ENCODE measurements at places on chromosomes 7 and 10. TPM values are rescaled to one million over a fixed set of nuclear protein-coding genes. Genes with fewer than 3 reads are reported as not detected.

The LRRC18 gene
- 0.20 TPM for polyA plus RNA-seq

DNA sequence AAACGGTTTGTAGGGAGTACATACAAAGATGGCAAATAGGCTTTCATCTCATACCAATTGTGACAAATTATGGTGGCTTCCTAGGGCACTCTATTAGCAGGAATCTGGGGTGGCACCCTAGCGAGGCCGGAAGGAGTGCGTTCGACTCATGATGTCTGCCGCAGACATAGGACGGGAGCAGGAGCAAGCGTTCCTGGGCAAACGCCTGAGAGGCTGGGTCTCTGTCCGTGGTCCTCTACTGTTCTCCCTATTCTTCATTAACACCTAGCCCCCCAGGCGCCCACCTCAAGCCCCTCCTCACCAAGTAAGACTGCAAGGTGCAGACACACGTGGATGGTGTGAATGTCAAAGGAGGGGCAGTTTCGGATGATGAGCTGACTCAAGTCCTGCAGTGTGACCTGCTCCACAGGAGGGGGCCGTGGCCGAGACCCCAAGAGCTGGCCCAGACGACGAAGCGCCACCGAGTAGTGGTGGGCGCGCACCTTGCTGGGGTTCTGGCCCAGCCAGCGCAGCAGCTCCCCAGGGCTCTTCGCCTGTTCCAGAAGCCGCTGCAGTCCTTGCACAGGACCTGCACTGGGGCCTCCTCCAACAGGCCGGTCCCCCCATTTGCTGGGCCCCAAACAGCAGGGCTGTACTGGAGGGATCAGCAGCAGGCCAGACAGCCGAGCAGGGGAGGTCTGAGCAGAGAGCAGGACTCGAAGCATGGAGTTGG, 1.3 kb downstream of the FASTK start:
- DNase-seq = no peak

DNA sequence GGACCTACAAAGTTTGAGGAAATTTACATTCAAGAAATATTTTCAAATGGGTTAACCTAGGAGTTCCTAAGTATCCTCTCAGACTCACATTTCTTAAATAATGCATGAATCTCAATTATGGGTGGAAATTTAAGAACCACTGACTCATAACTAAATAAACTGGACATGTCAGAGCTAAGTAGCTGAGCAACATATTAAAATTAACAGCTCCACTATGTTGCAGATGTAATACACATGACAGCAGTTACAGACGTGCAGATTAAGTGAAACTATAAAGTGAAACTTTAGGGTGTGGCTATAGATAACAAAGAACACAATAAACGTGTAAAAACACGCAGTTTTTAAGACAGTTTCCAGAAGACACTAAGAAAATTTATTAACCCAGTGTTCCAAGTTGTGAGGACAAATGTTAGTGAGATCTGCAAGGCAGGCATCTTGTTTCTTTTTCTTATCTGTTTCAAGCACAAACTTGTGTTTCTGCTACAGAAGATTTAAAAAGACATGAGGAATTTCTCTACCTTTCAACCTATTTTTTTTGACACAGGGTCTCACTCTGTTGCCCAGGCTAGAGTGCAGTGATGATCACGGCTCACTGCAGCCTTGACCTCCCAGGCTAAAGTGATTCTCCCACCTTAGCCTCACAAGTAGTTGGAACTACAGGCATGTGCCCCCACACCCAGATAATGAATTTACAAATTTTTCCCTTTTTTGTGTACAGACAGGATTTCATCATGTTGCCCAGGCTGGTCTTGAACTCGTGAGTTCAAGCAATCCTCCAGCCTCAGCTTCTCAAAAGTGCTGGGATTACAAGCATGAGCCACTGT, 25.3 kb downstream of the DNMBP start:
- DNase-seq = no peak

The PON1 gene
- polyA plus RNA-seq = 0.33 TPM

- no peak for DNase-seq
These were observed 3.6 kb downstream of the ADGRA1 start for GRCh38 chr10:133091316-133091715.

The ENO4 gene
- polyA plus RNA-seq = 5.1 TPM

DNA sequence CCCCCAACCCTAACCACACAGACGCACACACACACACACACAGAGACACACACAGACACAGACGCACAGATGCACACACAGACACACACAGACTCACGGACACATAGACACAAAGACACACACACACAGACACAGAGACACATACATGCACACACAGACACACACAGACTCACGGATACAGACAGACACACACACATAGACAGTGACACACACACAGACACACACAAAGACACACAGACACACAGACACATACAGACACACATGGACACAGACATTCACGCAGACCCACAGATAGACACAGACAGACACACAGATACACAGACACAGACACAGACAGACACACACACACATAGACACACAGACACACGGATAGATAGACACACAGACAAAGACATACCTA, 2.1 kb downstream of the CALML5 start:
- DNase-seq = no peak

DNA sequence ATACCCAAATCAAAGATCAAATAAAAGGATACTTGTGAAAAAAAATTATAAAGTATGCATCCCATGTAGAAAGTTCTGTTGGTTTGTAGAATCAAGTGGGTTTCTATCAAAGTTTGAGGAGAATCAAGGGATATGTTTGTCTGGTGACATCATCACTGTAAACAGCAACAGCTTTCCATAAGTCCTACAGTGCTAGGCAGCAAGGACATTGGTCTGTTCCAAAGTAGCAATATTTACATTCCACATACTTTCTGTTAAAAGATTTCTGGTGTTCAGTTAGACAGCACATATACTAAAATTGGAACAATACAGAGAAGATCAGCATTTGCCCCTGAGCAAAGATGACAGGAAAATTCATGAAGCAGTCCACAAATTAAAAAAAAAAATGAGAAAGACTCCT, 683.9 kb downstream of the XPNPEP1 start:
- DNase-seq = no peak

- no peak for DNase-seq
These were observed 219.2 kb downstream of the SDK1 start for GRCh38 chr7:3520206-3520605.

DNA sequence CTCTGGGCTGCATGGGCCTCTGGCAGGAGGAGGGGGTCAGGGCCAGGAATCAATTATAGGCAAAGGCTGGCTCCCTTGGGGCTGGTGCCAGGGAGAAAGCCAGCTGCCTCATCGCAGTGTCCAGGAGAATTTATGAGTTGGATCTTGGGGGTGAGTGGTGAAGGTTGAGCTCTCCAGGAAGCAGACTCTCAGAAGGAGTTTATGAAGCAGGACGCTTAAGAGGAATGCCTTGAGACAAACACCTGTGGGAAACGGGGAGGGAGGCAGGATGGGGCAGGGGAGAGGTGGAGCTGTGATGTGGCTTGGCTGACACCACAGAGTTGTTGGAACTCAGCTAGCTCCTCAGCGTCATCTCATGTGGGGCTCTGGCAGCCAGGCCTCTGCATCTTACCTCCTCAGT, 428.5 kb downstream of the RPS24 start:
- no peak for DNase-seq

DNA sequence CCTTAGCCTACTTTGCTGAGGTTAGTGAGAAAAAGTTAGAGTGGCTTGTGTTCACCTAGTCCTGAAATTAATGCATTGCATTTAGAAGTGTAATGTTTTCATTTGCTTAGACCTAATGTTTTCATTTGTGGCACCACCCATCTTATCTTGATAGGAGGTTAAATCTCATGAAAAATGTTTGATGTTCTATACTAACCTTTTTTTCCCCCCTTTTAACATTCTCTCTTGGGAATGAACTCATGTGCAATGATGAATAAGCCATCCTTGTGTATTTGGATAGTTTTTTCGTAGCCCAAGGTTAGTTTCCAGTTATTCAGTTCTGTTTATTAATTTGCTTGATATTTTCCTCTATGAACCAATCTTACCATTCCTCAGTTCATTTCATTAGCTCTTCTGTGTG, 2.8 kb downstream of the FHIP2A start:
- no peak for DNase-seq

- DNase-seq = no peak
These were observed 19.3 kb downstream of the PPP1R3C start for GRCh38 chr10:91613411-91614187.

- DNase-seq = no peak
These were observed 386.9 kb downstream of the HTR7 start for GRCh38 chr10:90470966-90471365.

The PAPOLB gene
- 0.18 TPM for polyA plus RNA-seq

The OR2A5 gene
- 0.18 TPM for polyA plus RNA-seq

DNA sequence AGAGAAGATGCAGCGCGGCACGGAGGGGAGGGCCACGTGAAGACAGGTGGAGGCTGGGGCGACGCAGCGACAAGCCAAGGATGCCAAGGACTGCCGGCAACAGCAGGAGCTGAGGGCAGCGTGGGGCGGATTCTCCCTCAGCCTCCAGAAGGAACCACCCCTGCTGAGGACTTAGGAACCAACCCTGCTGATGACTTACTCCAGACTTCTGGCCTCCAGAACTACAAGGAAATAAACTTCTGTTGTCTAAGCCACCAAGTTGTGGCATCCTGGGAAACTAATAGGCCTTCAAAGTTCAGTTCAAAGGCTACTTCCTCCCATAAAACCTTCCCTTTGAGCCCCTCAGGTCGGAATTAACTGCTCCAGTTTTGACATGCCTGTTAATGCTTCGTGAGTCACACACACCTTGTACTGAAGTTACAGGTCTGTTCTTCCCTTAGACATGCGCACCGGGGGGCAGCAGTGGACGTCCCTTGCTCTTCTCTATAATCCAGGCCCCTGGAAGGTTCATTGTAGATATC, 88.4 kb upstream of the RHEB start:
- DNase-seq = no peak

DNA sequence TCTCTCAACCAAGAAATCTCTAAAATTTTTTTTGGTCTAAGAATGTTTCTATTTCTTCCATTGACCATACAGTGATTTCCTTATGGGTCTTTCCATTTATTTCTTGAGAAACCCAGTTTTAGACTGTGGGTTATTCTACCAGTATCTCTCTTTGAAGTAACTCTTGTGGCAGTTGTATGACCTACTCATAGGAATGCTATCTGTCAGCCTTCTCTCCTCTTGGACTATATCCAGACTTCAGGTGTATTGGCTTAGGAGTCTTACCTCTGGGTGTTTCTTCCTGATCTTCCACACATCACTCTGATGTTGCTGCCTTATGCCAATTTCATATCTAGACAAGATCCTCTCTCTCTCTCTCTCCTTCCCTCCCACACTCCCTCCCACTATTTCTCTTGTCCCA, 178.1 kb downstream of the BMPER start:
- DNase-seq = no peak

- DNase-seq = no peak
These were observed 122.6 kb downstream of the PON1 start for GRCh38 chr7:95201727-95202126.

- DNase-seq = no peak
These were observed 95.9 kb downstream of the FANK1 start for GRCh38 chr10:125992254-125992653.

- DNase-seq = no peak
These were observed 93.4 kb upstream of the PARD3 start for GRCh38 chr10:34908481-34908880.

The CCDC146 gene
- polyA plus RNA-seq = 33.8 TPM

- no peak for DNase-seq
These were observed 605.4 kb downstream of the KCNMA1 start for GRCh38 chr10:77032188-77032570.

GRCh38 chr10:7275761-7276440, 134.9 kb downstream of the SFMBT2 start:
- no peak for DNase-seq

GRCh38 chr7:55085511-55086412, 66.9 kb downstream of the EGFR start:
- no peak for DNase-seq

DNA sequence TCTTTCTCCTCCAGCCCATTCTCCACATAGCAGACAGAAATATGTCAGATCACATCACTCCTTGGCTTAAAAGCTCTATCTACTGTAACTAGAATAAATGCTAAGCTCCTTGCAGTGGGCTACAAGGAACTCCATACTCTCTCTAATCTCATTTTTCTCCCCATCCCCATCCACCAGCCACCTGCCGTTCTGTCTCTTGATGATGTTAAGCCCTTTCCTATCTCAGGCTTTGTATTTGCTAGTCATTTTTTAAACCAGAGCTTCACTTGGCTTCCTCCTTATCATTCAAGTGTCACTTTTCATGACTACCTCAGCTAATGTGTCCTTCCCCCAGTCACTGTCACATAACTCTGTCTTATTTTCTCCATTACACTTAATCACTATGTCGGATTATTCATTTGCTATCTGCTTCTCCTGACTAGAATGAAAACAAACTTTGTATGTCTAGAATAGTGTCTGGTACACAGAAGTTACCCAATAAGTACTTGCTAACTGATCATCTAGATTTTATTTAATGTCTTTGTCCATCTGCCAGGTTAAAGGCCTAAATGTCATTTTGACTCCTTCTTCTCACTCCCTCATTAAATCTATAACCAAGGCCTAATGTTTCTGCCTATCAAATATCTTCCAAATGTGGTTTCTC, 87.2 kb upstream of the RPA3 start:
- no peak for DNase-seq

DNA sequence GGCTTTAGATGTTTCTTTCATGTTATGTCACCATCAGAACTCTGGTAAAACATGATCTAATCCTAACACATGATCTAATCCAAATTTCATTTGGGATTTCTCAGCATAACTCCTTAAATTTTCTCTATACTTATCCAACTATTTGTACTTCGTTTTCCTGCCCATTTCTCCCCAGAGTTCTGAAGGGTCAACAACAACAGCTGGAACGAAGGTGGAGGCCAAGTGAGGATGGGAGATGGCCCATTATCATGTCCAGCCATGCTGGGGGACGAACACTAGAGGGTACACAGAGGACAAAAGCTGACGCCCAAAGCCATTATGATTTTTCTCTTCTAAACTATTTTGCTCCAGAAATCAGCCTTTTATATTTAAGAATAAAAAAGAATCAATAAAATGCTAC, 185.4 kb downstream of the DOCK4 start:
- no peak for DNase-seq

DNA sequence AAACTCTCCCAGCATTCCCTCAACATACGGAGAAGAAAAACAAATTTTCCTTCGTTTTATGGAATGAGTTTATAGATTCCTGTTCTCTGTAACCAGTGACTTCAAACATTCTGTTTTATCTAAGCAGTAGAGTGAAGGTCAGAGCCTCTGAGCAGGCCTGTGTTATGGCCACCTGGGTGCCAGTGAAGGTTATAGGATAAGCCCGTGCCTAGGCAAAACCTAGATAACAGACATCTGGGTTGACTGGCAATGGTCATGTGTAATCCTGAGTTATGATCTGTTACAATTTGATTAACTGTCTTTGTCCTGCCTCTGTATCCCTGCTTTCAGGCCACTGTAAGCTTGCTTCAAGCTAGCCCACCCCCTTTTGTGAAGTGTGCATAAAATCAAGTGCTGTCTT, 8.3 kb downstream of the LSM5 start:
- no peak for DNase-seq

GRCh38 chr10:22481687-22482539, 136.6 kb downstream of the SPAG6 start:
- no peak for DNase-seq

- DNase-seq = no peak
These were observed 76.0 kb downstream of the PCGF5 start for GRCh38 chr10:91296471-91296870.

GRCh38 chr7:90859521-90859920, 263.4 kb downstream of the CDK14 start:
- no peak for DNase-seq

GRCh38 chr7:158734861-158735260, 30.3 kb upstream of the NCAPG2 start:
- no peak for DNase-seq

All from left kidney (tissue), 8 donors.